ENCODE measurements at places on chromosomes 2 and 18.

GRCh38 chr2:41998186-41999127 lies 49.4 kb upstream of the PKDCC start:
- no peak for DNase-seq

DNA sequence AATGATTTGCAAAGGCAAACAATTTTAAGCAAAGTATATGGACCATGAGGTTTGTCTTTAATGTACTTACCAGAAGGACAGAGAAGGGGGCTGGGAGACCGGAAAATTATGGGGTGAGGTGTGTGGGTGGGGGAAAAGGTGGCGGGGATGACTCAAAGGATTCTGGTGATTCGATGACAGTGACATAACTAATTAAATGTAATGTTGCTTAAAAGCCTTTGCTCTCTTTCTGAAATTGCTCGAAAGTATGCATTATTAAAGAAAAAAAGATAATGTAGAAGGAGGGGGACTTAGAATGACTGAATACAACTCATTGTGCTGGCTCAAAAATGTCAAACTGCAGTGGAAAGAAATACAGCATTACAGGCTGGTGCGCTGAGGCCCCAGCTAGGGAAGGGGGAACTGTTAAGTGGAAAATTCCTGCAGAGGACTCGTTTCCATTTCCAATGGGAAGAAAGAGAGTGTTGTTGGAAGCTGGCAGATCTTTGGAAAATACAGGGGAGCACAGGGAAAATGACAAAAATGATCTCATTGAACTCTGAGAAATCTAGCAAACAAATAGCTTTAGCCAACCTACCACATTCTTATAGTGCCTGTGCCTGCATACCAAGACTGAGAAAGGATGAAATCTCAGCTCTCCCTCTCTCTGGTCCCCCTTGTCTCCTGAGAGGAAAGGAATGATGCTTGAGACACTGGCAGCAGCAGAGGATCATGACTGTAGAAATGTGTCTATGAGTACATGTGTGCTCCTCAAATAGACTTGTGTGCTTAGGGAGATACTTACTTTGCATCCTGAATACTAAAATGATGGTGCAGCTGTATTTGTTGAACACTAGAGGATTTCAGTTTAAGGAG lies 632.4 kb downstream of the NYAP2 start:
- no peak for DNase-seq

- no peak for DNase-seq
These were observed 610.2 kb upstream of the SYT4 start for GRCh38 chr18:43887491-43887890.

DNA sequence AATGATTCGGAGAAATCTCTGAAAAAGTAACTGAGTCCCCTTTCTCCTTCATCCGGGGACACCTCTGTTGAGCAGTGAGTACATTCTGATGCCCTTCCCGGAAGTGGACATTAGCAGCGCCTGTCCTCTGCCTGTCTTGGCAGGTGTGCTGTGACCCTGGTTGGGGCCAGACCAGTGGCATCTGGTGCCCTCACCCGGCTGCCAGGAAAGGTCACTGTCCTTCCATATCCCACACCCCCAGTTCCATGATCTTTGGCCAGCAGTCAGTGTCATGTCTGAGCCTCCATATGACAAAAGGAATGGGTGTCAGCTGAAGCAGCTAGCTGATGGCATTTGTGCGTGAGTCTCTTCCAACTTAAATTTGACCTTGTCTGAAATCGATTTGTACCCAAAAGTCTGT lies 128.1 kb downstream of the NCK2 start:
- no peak for DNase-seq

GRCh38 chr18:76467371-76468190 lies 27.5 kb downstream of the ZNF516 start:
- DNase-seq: no peak

- no peak for DNase-seq
These were observed 657.2 kb downstream of the IRS1 start for GRCh38 chr2:226142463-226142862.

- no peak for DNase-seq
These were observed 50.4 kb downstream of the PLEKHA3 start for GRCh38 chr2:178530625-178531142.

- no peak for DNase-seq
These were observed 135.6 kb downstream of the GALNT1 start for GRCh38 chr18:35717182-35717581.

- DNase-seq: peak; percentile 44
These were observed 206.2 kb downstream of the ARL4C start for GRCh38 chr2:234290671-234291070.

- no peak for DNase-seq
These were observed 119.5 kb upstream of the LMAN1 start for GRCh38 chr18:59478591-59478990.

- DNase-seq: no peak
These were observed 27.6 kb downstream of the BCL2L11 start for GRCh38 chr2:111148225-111148873.

DNA sequence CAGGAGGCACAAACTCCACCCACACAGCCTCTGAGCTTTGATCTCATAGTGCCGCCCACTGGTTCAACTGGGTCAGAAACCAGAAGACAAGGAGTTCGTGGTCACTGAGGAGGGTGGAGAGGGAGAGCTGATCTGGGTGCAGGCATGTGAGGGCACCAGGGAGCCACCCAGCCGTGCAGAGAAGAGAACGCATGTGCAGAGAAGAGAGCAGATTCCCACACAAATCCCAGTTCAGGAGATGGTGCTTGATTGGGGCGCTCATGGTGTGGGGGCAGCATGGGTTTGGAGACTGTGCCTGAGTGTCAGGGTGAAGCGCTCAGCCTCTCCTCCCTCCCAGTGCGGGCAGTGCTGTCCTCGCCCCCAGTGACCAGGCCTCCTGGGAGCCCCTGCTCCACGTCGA lies 375.2 kb upstream of the MYT1L start:
- DNase-seq: no peak

GRCh38 chr2:180980106-180980942 lies at the start of gene UBE2E3:
Gene UBE2E3 (plus strand): TSS chr2:180980605. CDS start chr2:180982043, 1,438 bp downstream.
- peak; percentile 68 for DNase-seq

DNA sequence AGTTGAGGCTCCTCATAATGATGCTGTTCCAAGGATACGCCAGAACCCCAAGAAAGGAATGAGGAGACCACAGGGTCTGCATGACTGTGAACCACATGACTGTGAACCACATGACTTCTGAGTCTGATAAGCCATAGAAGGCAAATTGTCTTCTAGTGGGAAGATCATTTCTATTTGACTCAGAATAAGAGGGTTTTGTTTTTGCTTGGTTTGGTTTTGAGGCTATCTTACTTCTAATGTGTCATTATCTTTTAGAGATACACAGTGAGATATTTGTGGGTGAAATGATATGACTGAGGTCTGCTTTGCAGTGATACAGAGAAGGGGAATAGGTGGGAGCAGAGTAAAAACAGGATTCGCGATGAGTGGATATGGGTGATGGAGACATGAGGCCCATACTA lies 28.9 kb upstream of the BCL2L11 start:
- no peak for DNase-seq

GRCh38 chr2:19536136-19536535 lies 177.7 kb upstream of the OSR1 start:
- no peak for DNase-seq

DNA sequence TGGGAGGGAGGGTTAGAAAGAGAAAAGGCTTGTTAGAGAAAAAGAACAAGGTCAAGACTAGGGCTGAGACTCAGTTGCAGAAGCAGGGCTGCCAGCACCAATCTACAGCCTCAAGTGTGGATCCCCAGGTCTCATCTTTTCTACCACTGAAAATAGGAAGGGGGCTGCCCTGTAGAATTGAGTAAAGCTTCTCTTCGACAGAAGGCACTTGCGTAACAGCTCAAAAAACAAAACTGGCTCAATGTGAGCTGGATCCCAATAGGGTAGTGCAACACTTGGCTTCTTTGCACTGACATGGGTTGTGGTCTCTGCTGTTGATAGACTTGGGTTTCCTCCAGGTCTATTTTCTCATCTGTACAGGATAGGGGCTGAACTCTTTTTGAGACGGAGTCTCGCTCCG lies 1.8 kb upstream of the MPV17 start:
- no peak for DNase-seq

GRCh38 chr2:157508676-157509075 lies 64.8 kb upstream of the CYTIP start:
- DNase-seq: no peak

DNA sequence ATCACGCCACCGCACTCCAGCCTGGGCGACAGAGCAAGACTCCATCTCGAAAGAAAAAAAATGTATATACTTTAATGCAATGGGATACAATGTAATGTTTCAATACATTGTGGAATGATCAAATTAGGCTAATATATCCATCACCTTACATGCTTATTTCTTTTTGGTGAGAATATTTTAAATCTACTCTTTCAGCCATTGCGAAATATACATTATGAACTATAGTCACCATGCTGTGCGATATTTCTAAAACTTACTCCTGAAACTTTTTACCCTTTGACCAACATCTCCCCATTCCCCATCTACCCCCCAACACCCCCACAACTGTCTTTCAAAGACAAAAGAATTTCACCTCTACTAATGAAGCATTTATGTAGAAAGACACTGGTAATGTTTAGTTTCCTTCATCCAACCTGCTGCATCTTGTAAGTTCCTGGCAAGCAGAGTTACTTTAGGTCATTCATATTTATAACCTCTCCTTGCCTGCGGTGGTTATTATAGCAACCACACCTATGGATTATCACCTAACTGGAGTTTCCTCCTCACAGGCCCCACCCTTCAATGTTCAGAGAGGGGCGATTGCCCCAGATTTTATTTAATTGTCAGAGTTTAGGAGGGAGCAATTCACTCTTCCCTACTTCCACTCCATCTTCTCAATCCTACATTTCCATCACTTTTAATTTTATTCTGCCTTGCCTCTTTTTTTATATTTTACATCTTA lies 1.2 kb upstream of the ME2 start:
- no peak for DNase-seq

GRCh38 chr2:134140251-134140661 lies 113.6 kb upstream of the MGAT5 start:
- DNase-seq: no peak

- no peak for DNase-seq
These were observed 212.2 kb upstream of the THUMPD2 start for GRCh38 chr2:39991298-39991697.

DNA sequence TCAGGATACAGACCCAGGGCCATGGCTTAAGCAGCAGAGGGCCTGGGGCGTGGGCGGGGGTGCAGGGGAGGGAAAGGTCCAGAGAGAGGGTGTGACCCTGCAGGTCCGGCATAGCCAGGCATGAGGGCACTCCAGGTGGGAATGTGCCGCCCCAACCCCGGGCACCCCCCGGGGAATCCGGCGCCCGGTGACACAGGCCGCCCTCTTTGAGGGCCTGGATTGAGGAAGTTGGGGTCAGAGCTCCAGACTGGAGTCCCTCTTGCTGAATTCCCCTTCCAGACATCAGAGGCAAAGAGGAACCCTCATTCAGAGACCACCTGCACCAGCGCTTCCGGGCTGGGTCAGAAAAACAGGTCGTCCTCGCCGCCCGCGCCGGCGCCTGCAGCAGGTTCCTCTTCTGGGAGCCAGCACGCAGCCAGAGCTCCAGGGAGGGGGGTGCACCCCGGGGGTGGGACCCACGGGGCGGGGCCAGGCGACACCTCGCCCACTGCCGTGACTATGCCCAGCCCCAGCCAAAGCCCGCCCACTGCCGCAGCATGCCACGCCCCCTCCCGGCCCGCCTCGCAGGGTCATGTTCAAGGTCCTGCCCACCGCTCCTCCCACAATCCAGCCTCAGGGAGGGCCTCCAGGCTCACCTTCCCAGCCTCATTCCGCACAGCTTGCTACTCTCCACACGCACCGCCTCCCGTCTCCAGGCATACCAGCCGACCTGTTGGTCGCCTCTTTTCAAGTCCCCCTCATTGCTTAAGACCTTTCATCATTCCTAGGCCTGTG lies 98.3 kb upstream of the ID2 start:
- peak; percentile 30 for DNase-seq

DNA sequence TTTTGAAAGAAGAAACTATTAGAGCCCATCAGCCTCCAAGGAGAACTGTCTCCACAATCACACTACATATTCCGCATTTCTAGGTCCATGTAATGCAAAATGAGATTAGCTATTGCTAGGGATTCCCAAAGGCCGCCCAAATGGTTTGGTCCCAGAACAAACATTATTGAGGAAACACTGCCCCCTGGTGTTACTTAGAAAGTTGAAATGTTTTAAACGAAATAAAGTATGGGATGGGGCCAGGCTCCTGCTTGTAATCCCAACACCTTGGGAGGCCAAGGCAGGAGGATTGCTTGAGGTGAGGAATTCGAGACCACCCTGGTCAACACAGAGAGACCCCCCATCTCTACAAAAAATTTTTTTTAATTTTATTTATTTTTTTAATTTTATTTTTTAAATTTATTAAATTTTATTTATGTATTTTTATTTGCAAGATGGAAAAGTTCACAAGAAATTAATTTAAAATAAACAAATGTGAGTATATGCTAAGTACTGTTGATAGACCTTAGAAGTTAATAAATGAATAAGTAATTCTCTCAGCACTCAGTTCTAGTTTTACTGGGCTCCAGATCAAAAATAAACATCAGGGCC lies 5.5 kb downstream of the NHEJ1 start:
- DNase-seq: no peak

GRCh38 chr2:172905937-172906811 lies 169.5 kb upstream of the MAP3K20 start:
- DNase-seq: no peak

DNA sequence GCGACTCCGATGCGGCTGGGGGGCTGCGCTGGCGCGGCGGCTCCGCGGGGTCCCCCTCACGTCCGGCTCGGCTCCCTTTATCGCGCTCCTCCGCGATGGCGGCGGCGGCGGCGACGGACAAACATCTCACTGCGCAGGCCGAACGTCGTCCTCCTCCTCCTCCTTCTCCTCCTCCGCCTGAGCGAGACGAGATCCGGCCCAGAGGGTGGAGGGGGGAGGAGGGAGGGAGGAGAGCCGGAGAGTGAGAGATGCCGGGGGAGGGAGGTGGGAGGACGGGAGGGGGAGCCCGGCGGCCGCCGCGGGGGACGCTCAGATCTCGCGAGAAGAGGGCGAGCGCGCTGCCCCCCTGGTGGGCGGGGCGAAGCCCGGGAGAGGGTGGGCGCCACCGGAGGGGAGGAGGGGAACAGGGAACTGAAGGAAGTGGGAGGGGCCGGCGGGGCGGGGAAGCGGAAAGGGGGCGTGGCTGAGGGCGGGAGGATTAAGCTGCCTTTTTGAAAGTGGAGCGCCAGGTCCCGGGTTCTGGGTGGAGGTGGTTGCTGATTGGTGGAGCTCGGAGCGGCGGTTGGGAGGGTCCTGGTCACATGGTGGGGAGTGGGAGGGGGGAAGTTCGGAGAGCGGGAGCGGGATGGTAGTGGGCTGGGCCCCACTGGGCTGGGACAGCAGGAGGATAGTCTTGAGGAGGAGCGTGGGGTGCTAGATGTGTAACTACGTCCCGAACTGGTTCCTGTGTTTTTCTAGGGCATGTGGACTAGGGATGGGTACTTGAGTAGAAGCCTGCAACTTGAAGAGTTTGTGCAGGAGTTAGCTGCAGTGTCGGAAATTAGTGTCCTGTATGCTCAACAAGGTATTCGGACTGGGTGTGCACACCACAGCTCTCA lies at the start of gene CUL3:
CUL3 (minus strand) TSS at position 153 of the 878 bp plus-strand sequence. CDS start 354 bp downstream, outside the sequence.
- DNase-seq: peak; percentile 99

- DNase-seq: no peak
These were observed 21.1 kb upstream of the KLHL29 start for GRCh38 chr2:23363831-23364230.

DNA sequence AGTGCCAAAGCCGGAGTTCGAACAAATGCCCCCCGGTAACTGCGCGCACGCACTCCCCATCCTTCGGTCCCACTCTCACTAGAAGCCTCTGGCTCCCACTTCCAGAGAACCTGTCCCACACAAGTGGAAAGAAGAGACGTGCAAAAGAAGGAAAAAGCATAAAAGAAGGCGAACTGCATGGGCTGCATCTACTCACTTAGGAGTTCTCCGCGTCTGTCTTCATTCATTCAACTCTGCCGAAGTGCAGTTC lies 312 bp downstream of the NR4A2 start:
- no peak for DNase-seq

- DNase-seq: no peak
These were observed 81.8 kb downstream of the EXOC6B start for GRCh38 chr2:72744049-72744448.

Data from activated CD4-positive, CD25-positive, alpha-beta regulatory T cell (primary cell).